ENCODE measurements at places on chromosomes 3 and 15.

DNA sequence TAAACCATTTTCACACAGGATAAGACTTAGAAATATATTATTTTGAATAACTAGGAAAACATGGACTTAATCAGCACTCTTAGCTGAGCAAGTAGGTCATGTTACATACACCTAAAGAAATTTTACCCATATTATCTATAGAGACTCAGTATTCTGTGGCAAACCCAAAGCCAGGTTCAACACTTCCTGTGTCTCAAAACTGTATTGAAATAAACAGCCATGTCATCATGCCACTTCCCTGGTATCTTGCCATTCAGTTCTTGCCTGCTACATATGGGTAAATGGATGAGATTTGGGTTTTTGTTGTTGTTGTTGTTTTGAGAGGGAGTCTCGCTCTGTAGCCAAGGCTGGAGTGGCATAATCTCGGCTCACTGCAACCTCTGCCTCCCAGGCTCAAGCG is 141.5 kb upstream of the PLXND1 start:
- no peak for DNase-seq

- no peak for DNase-seq
Measured at GRCh38 chr15:37537802-37538201, 396.6 kb upstream of the TMCO5A start.

DNA sequence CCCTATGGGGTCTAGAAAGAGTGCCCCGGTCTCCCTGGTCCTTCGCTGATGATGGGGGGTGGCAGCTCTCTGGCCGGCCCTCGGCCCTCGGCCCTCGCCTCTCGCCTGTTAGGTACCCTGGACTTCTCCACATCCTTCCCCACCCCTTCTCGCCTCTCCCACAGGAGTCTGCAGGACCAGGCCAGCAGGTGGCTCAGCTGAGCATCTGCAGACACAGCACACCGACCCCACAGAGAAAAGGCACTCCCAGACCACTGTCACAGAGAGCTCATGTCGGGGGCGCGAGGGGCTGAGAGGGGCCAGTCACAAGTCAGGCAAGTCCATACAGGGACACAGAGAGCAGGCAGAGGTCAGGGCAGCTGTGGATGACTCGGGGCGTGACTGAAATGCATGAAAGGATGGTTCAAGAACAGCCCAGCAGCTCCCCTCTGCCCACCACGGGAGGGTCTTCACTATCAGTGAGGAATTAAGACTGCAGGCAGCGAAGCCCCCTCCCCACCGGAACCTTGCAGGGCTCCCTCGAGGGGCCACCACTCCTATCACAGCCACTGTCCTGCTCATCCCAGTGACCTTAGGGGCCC is 181.7 kb upstream of the NSMCE3 start:
- DNase-seq: no peak

- DNase-seq: no peak
Measured at GRCh38 chr15:94383041-94383440, 151.7 kb downstream of the MCTP2 start.

- peak; percentile 77 for DNase-seq
Measured at GRCh38 chr3:37611771-37612170, 249.9 kb upstream of the CTDSPL start.

GRCh38 chr3:135905058-135905724 is 60.3 kb upstream of the PPP2R3A start:
- DNase-seq: peak; percentile 34

- DNase-seq: no peak
Measured at GRCh38 chr3:151379083-151379734, 5.3 kb downstream of the P2RY12 start.
